Tibial nerve (tissue), 4 donors: ENCODE measurements at places on chromosomes 13 and 19.

DNA sequence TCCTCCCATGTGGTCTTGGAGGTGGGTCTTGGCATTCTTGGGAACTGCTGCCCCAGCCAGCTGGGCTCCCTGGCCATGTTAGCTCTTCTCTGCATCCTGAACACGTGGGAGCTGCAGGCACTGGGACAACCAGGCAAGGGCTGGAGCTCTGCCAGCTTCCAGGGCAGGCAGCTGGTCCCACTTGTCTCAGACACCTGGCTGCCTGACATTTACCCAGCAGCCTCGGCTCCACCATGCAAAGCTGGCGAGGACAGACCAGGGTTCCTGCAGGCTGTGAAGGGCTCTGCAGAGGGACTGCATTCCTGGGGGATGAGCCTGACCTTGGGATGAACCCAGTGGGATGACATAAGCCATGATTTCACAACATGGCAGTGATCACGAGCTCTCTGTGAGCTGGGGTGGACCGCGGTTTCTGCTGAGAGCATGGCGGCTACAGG is 99.0 kb upstream of the TSHZ3 start:
- H3K4me1 ChIP-seq = no peaks in the 10 kb centered on the region
- H3K36me3 ChIP-seq = no peaks in the 10 kb centered on the region
- no peak overlapping the region for H3K4me3 ChIP-seq
- no peaks in the 10 kb centered on the region for H3K27me3 ChIP-seq
- H3K27ac ChIP-seq = no peak overlapping the region

DNA sequence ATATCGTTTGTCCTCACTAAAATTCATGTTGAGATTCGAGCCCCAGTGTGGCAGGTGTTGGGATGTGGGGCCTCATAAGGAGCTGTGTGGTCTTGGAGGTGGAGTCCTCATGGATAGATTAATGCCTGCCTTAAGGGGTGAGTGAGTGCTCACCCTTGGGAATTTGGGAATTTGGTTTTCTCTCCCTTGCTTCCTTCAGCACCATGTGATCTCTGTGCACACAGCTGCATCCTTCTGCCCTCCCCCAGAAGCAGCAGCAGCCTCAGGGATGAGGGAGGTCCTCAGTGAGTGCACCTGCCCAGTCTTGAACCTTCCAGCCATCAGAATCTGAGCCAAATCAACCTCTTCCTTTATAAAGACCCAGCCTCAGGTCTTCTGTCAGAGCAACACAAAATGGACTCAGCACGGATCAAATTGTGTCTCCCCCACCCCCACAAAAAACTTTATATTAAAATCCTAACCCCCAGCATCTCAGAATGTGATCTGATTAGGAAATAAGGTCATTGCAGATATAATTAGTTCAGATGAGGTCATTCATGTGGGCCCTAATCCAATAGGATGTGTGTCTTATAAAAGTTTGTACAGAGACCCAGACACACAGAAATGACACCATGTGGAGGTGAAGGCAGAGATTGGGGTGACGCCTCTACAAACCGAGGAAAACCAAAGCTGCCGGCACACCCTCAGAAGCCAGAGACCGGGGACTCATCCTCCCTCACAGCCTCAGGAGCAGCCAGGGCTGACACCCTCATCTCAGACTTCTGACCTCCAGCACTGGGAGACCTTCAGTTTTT is 12.9 kb downstream of the CYTH2 start:
- peaks cover 8% of the 10 kb centered on the region for H3K4me1 ChIP-seq
- H3K27me3 ChIP-seq = no peaks in the 10 kb centered on the region
- no peaks in the 10 kb centered on the region for H3K36me3 ChIP-seq
- H3K27ac ChIP-seq = no peak overlapping the region
- H3K4me3 ChIP-seq = no peak overlapping the region

DNA sequence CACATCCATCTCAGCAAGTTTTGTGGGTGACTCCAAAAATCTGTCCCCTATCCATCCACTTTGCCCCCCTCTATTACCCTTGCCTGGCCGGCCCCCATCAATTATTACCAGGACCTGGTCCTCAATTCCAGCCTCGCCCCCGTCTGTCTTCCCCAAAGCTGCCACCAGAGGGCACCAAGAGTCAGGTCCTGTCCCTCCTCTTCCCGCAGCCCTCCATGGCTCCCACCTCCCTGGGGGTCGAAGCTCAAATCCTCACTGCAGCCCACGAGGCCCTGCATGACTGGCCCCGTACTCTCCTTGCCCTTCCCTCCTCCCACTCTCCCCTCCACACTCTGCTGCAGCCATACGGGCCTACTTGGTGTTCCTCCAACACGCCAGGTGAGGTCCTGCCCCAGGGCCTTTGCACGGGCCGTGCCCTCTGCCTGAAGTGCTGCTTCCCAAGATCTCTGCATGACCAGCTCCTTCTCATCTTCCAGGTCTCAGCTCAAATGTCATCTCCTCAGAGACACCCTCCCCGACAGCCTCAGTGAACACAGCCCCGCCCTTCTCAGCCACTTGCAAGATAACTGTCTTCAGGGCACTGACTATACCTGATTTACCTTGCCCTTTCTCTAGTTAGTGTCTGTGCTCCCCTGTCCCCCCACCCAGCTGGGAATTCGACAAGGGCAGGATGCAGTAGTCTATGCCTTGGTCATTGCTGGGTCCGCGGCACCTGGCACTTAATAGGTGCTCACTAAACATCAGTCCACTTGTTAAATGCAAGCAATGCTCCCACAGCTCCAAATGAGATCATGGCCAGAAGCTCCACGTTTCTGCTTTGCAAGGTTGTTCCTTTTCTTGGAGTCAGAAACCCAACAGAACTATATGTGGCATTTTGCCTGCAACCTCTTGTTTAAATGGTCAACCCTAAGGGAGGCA is 16.8 kb upstream of the SEMA6B start:
- no peaks in the 10 kb centered on the region for H3K36me3 ChIP-seq
- H3K27me3 ChIP-seq = peaks cover 59% of the 10 kb centered on the region
- H3K4me3 ChIP-seq = no peak overlapping the region
- no peak overlapping the region for H3K27ac ChIP-seq
- peak; percentile 78 for DNase-seq

GRCh38 chr13:29605860-29606526 is 10.5 kb upstream of the SLC7A1 start:
- no peaks in the 10 kb centered on the region for H3K4me1 ChIP-seq
- no peaks in the 10 kb centered on the region for H3K27me3 ChIP-seq
- no peak overlapping the region for H3K4me3 ChIP-seq
- no peak overlapping the region for H3K27ac ChIP-seq
- DNase-seq = no peak

GRCh38 chr19:48780631-48781391 is 25.5 kb downstream of the FGF21 start:
- no peaks in the 10 kb centered on the region for H3K36me3 ChIP-seq
- H3K4me3 ChIP-seq = no peak overlapping the region
- DNase-seq = no peak
- no peaks in the 10 kb centered on the region for H3K4me1 ChIP-seq
- H3K27ac ChIP-seq = no peak overlapping the region

- H3K4me1 ChIP-seq = peaks cover 23% of the 10 kb centered on the region
- DNase-seq = no peak
- peak overlapping the region; percentile 38 for H3K4me3 ChIP-seq
- peak overlapping the region; percentile 52 for H3K27ac ChIP-seq
- H3K27me3 ChIP-seq = no peaks in the 10 kb centered on the region
These were observed 366 bp upstream of the KL start for GRCh38 chr13:33015791-33016323.

GRCh38 chr13:30770929-30771328 is 35.6 kb downstream of the ALOX5AP start:
- no peak overlapping the region for H3K4me3 ChIP-seq
- H3K4me1 ChIP-seq = no peaks in the 10 kb centered on the region
- H3K36me3 ChIP-seq = no peaks in the 10 kb centered on the region
- no peaks in the 10 kb centered on the region for H3K27me3 ChIP-seq
- H3K27ac ChIP-seq = no peak overlapping the region

DNA sequence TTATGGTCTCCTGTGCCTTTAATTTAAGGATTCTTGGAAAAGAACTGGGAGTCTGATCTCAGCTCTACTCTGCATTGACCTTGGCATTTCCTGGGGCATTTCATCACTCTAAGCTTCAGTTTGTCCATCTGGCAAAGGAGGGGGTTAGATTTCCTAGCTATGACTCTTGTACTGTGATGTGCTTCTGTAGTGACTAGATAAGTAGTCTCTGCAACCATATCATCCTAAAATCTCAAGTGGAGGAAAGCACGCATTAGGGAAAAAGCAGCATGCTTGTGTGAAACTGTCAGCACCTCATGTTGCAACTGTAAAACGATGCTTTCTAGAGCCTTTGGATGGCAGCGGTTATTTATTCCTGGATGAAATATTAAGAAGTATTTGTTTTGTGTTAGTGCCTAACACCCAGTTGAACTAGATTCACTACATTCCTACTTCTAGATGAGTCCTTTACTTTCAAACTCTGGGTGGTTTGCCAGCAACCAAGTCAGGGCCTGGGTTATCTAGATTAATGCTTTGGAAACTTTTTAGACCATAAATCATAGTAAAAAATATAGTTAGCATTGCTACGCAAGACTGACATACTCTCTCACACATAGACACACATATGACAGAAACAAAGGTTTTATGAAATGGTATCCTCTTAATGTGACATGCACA is 6.8 kb downstream of the WDFY2 start:
- H3K27me3 ChIP-seq = no peaks in the 10 kb centered on the region
- H3K36me3 ChIP-seq = no peaks in the 10 kb centered on the region
- H3K4me1 ChIP-seq = no peaks in the 10 kb centered on the region

GRCh38 chr19:45151320-45151719 is 9.5 kb downstream of the NKPD1 start:
- H3K27me3 ChIP-seq = no peaks in the 10 kb centered on the region
- peaks cover 30% of the 10 kb centered on the region for H3K4me1 ChIP-seq
- DNase-seq = no peak
- no peak overlapping the region for H3K27ac ChIP-seq
- no peak overlapping the region for H3K4me3 ChIP-seq

DNA sequence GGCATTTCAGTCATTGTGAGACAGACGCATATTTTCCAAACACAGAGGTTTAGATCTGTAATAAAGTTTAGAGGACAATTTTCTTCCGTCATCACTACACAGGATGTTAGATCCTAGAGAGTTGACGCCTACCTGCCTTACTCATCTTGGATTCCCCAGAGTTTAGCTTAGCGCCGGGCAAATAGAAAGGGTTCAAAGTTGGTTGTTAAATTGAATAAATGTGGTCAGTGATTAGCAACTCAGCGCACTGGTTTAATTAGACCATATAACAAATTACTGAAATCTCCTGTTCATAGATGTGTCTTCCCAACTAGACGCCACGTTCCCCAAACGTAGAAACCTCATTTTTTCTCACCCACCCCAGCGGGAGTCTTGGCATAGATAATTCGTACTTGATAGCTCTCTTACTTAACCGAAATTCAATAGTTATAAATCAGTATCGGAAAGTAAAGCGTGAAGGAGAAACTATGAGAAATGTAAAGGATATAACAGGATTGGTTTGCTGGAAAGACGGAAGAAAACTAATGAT is 726 bp upstream of the UFM1 start:
- H3K4me1 ChIP-seq = peaks cover 14% of the 10 kb centered on the region
- peak overlapping the region; percentile 92 for H3K4me3 ChIP-seq
- peak overlapping the region; percentile 96 for H3K27ac ChIP-seq
- DNase-seq = no peak
- H3K27me3 ChIP-seq = no peaks in the 10 kb centered on the region
- peaks cover under 1% of the 10 kb centered on the region for H3K36me3 ChIP-seq

DNA sequence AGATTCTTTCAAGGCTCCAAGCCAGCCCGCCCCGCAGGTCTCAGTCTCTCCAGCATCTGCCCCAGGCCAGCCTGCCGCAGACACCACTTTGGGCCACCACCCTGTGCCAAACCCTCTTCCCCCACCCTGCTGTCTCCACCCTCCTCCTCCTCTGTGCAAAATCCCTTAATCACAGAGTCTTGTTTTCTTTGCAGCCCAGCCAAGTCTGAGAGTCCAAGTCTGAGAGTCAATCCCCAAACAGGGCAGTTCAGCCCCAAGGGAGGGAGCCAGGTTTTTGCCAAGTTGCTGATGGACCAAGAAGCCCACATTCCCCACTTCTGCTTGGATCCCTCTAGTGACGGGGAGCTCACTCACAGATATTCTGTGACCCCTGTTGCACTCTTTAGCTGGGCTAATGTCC is 3.1 kb downstream of the ADAMTS10 start:
- no peak overlapping the region for H3K27ac ChIP-seq
- H3K27me3 ChIP-seq = no peaks in the 10 kb centered on the region
- DNase-seq = no peak
- H3K4me1 ChIP-seq = peaks cover 42% of the 10 kb centered on the region
- peaks cover 37% of the 10 kb centered on the region for H3K36me3 ChIP-seq
- no peak overlapping the region for H3K4me3 ChIP-seq

DNA sequence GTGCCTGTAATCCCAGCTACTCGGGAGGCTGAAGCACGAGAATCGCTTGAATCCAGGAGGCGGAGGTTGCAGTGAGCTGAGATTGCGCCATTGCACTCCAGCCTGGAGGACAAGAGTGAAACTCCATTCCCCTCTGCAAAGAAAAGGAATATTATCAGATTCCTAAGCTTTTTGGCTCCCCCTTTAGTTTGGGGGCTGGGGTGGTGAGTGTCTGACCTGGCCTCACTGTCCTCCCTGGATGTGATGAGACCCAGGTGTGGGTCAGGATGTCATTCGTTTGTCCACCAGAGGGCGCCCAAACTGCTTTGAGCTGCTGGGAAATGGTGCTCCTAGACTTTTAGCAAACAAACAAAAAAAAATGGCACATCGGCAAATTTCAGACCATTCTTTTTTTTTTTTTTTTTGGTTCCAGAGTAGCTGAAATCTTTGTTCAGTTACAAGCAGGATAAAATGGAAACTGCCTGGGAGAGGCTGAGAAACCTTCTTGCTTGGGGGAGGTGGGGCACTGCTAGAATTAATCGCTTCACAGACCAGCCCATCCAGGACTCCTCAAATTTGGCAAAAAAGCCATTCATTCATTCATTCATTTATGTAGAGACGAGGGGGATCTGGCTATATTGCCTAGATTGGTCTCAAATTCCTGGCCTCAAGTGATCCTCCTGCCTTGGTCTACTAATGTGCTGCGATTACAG is 29.4 kb downstream of the SPC24 start:
- no peak overlapping the region for H3K4me3 ChIP-seq
- no peaks in the 10 kb centered on the region for H3K27me3 ChIP-seq
- peak overlapping the region; percentile 63 for H3K27ac ChIP-seq

DNA sequence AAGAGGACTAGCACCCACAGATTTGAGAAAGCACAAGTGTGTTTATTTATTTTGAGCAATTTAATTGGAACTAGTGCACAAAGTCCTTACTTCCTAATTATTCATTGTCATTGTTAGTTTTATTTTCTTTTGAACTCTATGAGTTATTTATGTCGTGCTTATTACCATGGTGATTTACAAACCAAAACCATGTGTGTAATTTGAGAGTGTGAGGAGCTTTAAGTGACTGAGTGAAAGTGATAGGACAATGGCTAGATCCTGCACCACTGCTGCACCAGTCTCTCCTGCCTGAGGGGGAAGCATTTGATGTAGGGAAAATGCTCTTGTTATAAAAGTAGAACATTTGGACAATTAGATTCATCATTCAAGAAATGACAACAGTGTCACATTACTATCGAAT is 172.3 kb upstream of the KLF12 start:
- H3K4me1 ChIP-seq = no peaks in the 10 kb centered on the region
- no peaks in the 10 kb centered on the region for H3K36me3 ChIP-seq
- H3K27me3 ChIP-seq = no peaks in the 10 kb centered on the region
- no peak for DNase-seq
- H3K27ac ChIP-seq = no peak overlapping the region
- H3K4me3 ChIP-seq = no peak overlapping the region
